Midbrain (tissue), 1 donor: ENCODE measurements at places on chromosomes 13 and 19.

GRCh38 chr13:39259371-39260140, 221.3 kb downstream of the NHLRC3 start:
- no peak for DNase-seq

DNA sequence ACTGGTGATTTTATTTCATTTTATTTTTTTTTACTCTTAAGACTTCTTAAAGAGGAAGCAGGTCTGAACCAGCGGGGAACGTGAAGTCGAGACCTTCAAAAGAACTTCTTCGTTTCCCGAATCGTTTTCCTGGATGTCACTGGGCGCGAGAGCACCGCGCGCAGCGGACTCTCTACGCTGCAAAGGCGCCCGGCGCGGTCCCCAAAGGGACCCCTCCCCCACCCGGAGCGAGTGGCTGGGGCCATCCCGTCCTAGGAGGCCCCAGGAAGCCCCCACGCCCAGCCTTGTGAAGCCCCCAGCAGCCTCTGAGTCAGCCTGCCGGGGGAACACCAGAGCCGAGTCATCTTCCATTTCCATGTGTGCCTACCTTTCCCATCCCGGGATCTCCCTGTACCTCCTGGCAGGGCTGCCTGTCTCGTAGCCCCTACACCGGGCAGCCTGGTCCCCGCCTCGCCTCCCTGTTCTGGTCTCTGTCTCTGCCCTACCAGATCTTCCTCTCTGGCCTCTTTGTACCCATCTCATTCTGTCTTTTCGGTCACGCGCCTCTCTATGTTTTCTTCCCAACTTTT, 608 bp downstream of the CD70 start:
- no peak for DNase-seq

GRCh38 chr19:52648336-52649016, 10.3 kb upstream of the ZNF83 start:
- DNase-seq, result no peak

GRCh38 chr13:43785650-43786471, 911 bp downstream of the ENOX1 start:
- peak; percentile 90 for DNase-seq
